NCI-H2081 (cell line): ENCODE measurements at places on chromosomes 4 and X.

DNA sequence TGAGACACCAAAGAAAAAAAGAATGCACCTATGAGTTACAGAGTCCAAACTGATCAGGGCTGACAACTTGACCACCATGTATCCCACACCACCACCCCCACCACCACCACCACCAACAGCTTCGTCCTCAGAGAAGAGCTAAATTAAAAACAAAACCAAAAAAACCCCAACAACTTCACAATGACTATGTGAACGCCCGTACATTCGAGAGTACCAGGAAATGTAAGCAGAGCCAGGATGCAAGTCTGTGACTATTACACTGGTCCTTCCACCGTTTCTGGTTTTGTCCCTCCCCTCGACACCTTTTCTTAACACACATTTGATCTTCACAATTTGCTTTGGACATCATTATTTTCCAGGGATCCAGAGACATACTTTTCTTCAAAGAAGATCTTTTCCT, 51.0 kb downstream of the WFS1 start:
- DNase-seq: no peak

DNA sequence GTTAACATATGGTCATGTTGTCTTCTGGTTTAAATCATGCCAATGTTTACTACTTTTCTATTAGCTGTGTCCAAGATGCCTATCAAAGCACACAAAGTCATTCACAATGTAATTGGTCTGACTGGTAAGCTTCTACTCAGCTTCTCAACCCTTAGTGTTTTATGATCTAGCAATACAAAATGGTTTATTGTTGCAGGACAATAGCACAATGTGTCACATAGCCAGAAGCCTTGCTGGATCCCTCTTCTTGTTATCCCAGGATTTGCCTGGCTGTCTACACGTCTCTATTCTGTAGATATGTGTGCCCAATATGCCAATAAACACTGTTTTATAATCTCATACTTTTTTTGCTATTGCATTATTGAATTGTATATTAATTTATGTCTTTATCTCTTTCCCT, 1111.0 kb upstream of the AGA start:
- DNase-seq: no peak

GRCh38 chr4:1595789-1596325, 88.3 kb downstream of the FAM53A start:
- DNase-seq: no peak

- no peak for DNase-seq
These were observed 29.7 kb downstream of the EGF start for GRCh38 chr4:109942292-109942926.

DNA sequence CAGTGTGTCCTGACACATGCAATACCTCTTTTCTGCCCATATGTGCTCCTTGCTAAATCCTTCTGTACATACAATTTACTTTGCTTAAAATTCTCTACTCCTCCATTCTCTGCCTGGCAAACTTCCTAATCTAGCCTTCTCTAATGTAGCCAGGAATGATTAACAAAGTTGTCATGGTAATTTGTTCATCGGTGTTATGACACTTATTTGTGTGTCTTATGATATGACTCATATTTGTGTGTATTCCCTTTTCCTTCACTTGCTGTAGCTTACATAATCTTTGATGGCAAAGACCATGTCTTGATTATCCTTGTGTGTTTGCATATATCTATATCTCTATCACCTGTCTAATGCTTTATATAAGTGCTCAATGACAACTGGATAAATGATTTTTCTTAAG, 133.3 kb downstream of the COL25A1 start:
- no peak for DNase-seq

DNA sequence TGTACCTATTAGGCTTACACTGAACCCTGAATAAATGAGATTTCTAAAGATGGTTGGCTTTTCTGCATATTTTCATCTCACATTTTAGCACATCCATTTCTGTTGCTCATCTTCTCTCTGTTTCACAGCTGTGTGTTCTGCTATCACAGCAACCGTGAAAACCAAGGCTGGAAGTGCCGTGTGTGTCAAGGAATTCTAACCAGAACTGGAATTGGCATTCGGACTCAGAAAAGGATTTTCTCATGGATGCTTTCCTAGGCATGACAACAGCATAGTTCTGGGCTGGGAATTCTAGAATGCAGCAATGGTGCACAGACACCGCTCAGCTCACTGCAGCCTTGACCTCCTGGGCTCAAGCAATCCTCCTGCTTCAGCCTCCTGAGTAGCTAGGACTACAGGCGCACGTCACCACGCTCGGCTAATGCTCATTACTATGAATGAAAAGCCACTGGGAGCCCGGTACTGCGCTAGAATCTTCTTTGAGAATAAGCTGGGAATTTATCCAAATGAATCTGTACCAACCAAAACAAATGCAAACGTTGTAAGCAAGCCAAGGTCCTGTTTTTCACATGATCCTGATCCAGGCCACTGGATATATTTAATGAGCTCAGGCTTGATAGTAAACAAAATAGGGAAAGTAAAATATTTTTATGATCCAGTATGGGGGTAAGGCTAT, 105.2 kb downstream of the RBM47 start:
- no peak for DNase-seq

GRCh38 chrX:68115371-68115770, 317.9 kb downstream of the OPHN1 start:
- no peak for DNase-seq

GRCh38 chr4:81807386-81807785, 335.7 kb upstream of the RASGEF1B start:
- no peak for DNase-seq

DNA sequence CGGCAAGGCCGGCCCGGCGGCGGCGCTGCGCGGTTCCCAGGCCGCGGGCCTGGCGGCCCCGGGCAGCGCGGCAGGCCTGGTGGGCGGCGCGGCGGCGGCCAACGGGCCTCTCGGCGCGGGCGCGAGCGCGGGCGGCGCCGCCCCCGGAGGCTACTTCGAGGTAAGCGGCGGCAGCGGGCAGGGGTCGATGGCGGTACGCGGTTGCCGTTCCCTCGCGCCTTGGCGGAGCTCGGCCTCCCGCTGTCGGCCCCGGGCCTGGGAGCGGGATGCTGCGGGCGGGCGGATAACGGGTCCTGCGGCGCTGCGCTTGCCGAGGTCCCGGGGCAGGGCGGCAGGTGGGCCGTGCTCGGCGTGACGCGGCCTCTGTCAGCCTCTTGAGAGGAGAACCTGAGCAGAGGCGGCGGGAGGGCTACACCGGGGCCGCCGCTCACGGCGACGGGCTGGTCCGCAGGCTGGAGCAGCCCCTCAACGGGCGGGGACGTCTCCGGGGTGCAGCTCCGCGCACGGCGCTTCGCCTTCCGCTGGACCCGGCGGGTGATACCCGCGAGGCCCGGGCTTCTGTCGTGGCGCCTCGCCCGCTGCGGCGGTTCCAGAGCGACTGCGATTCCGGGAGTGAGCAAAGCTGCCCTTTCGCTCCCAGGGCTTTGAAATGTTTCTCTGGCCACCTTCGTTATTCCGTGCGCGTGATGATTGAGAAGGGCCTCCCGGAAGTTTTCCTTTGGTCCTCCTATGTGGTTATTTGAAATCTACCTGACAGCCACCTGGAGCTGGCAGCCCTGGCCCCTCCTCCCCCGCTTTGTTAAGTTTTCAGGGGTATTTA, 774 bp downstream of the FAM193A start:
- DNase-seq: peak; percentile 75

DNA sequence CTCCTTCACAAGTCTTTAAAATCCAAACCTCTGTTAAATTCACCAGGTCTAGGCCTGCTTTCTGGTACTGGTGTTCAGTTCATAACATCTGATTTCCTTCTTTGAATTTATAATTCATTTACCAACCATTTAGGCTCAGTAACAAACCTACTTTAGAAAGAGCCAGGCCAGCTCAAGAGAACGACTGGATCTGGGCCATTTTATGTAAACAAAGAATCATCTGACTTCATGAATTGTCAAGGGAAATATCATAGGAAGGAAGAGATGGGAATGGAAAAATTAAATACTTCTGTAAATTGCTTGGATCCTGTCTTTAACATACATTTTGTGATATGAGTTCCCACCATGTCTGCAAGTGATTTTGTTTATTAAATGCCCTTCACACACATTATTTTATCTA, 36.5 kb downstream of the DCHS2 start:
- DNase-seq: no peak

GRCh38 chr4:25993395-25994185, 79.6 kb downstream of the SMIM20 start:
- DNase-seq: no peak

DNA sequence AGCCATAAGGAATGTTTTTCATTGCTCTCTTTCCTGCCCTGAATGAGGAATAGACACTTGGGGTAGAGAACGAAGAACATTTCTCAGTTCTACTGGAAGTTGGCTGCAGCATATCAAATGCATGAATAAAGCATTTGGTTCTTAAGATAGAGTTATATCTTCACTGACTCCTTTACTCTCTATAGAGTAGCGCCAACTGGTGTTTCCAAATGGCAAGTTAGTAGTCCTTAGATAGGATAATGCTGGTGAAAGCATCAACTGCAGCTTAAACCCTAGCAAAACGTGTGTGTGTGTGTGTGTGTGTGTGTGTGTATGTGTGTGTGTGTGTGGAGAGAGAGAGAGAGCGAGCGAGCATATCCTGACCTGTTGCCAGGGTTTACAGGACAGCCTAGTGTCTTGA, 62.2 kb upstream of the FRMPD4 start:
- DNase-seq: no peak

- no peak for DNase-seq
These were observed 1.1 kb downstream of the SLC38A5 start for GRCh38 chrX:48468693-48469691.

GRCh38 chr4:74408639-74409038, 36.3 kb upstream of the AREG start:
- DNase-seq: no peak

DNA sequence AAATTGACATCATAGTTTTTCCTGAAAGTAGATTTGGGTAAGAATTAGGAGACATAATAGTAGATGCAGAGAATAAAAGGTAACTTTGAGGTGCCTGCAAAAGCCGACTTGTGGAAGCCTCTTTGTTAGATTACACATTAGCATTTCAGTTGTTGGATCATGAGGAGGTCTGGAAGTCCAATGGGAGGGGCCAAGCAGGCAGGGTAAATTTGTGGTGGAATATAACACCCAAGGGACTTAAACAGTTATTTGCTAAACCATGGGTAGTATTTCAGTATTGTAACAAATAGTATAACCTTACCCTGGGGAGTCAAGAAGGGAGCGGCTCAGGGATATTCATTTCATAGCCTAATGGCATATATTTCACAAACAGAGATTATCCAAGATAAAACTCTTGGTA, 810.7 kb upstream of the AMOT start:
- DNase-seq: no peak

- no peak for DNase-seq
These were observed 8.8 kb downstream of the INTU start for GRCh38 chr4:127641524-127641923.

DNA sequence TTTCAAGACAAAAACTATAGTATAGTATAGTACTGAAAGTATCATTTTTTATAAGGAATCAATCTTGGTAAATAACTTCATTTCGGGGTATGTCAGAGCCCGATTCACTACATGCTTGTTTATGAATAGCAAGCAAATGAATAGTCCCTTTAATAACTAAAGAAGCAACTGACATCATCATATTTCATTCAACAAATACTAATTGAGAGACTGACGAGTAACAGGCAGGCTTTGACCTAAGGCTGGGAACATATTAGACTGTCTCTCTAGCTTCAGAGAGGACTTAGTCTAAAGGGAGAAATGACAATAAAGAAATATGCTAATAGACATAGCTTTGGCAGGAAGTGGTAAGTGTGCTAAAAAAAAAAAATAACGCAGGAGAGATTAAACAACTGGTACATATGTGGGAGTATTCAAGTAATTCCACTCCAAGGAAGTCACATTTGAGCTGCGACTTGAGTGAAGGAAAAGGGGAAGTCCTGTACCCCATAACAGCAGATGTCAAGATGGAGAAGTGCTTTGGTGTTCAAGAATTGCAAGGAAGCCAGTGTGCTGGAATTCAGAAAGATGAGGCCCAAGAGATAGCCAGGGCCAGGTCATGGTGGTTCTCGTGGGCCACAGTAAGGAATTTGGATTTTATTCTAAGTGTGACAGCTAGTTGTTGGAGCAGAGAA, 284.9 kb downstream of the FBXO8 start:
- DNase-seq: no peak

GRCh38 chr4:30716158-30716557, 4.0 kb upstream of the PCDH7 start:
- DNase-seq: no peak

- no peak for DNase-seq
These were observed 297.7 kb upstream of the CLNK start for GRCh38 chr4:10982305-10982704.

DNA sequence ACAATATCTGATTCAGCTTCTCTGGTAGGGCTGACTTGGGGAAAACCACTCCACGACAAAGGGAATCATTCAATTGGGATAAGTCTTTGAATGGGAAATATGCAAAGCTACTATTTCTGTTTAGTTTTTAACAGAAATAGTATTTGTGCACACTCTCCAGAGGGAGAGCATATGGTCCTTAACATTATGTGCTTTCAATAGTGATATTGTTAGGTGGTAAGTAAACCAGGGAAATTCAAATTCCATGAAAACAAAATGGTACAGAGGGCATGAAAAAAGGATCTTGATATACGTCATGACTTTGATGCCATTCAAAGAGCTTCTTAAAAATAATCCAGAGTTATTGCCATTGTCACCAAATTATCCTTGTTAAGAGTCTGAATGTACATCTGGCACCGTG, 47.1 kb upstream of the CITED1 start:
- DNase-seq: no peak

GRCh38 chr4:132003593-132003992, 1145.5 kb upstream of the PCDH10 start:
- no peak for DNase-seq

DNA sequence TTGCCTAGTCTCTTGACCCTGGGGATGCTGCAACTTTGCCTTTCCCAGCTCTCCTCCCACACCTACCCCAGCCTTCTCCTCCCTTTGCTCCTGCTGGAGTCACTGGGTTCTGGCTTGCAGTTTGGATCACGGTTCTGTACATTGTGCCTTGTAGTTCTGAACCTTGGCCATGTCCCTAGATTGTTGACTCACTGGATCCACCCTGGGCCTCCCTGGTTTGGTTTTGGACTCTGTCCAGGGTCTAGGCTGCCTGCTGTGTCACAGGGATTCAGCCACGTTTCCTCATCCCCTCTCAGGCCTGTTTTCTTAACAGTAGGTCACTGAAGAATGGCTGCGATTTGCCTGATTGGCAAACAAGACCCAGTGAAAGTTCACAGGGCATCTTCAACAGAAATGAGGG, 11.5 kb upstream of the GABRE start:
- DNase-seq: no peak

- no peak for DNase-seq
These were observed 47.5 kb upstream of the SPANXN4 start for GRCh38 chrX:142978130-142978684.

DNA sequence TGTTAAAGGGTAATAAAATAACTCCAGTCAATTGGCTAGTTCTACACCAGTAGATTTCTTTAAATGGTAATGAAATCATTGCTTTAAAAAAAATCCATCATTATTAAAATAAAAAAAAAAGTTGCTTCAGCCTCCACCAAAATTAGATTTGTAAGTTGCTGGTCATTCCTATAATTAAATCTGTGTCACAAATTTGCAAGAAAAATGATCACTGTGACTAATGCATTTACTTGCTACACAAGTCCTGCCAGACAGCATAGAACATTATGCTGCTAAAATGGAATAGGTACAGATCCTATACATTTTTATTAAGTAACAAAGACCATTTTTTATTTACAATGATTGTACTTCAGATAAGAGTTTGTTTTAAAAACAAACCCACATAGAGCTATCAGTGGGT, 85.8 kb downstream of the SLC10A7 start:
- no peak for DNase-seq

- no peak for DNase-seq
These were observed 53.7 kb downstream of the UPRT start for GRCh38 chrX:75327607-75328006.
